ENCODE measurements at places on chromosomes 6 and 20.
A peak's percentile ranks its signal among the peaks of the same experiment; 100 is the strongest.

GRCh38 chr20:19172637-19173036 lies 39.8 kb upstream of the SLC24A3 start:
- H3K4me3 ChIP-seq: no peak overlapping the region
- no peaks in the 10 kb centered on the region for H3K36me3 ChIP-seq
- no peaks in the 10 kb centered on the region for H3K27me3 ChIP-seq
- H3K4me1 ChIP-seq: no peaks in the 10 kb centered on the region
- H3K27ac ChIP-seq: no peak overlapping the region

- no peaks in the 10 kb centered on the region for H3K36me3 ChIP-seq
- H3K27me3 ChIP-seq: no peaks in the 10 kb centered on the region
- no peak for DNase-seq
Observed at GRCh38 chr6:42314571-42315258, 97.1 kb upstream of the MRPS10 start.

DNA sequence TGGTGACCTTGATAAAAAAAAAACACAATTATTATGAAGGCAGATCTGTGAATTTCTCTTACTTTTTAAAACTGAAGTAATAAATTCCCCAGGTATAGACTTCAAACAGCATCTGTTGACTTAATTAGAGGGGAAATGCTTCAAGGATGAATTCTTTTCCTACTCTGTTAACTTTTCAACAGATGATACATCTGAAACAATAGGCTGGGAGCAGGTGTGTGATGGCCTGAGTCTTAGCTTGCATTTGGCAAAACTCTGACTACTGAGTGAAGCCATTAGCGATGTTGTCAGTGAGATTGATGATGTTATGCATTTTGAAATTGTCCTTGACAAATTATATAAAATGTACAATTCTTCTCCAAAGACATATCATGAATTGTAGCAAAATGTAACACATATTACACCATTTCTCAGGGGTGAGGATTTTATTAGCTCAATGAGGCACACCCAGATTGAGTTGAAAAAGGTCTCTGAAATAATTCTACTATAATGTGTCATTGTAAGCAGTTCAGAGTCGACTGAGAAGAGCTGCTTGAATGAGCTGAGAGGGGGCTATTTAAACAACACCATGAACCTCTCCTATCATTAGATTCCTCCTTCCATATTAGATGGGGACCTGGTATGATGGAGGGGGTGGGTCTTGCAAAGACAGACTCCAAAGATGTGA lies 39.6 kb upstream of the OGFRL1 start:
- H3K4me1 ChIP-seq: no peaks in the 10 kb centered on the region
- peak overlapping the region; percentile 46 for H3K27ac ChIP-seq
- DNase-seq: no peak
- H3K27me3 ChIP-seq: no peaks in the 10 kb centered on the region
- H3K36me3 ChIP-seq: peaks cover 2% of the 10 kb centered on the region

DNA sequence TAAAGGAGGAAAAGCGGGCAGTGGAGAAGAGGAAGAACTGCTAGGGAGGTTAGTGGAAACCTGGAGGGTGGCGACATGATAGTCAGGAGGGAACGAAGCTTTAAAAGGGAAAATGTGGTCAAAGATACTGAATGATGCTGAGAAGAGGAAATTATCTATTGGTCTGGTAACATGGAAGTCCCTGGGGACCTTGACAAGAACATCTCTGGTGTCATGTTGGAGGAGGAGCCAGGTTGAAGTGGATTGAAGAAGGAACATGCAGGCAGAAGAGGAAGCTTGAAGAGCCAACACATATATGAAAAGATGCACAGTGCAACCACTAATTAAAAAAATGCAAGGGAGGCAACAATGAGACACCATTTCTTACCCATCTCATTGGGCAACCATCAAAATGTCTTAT lies 251.9 kb upstream of the RNF24 start:
- H3K27ac ChIP-seq: no peak overlapping the region
- DNase-seq: no peak
- H3K27me3 ChIP-seq: no peaks in the 10 kb centered on the region
- no peaks in the 10 kb centered on the region for H3K36me3 ChIP-seq
- no peak overlapping the region for H3K4me3 ChIP-seq
- no peaks in the 10 kb centered on the region for H3K4me1 ChIP-seq

GRCh38 chr6:113731541-113731940 lies 125.6 kb upstream of the MARCKS start:
- no peaks in the 10 kb centered on the region for H3K36me3 ChIP-seq
- DNase-seq: no peak
- H3K4me1 ChIP-seq: no peaks in the 10 kb centered on the region

GRCh38 chr20:33653900-33654596 lies 8.1 kb upstream of the C20orf144 start:
- H3K27ac ChIP-seq: no peak overlapping the region
- DNase-seq: peak; percentile 64
- H3K27me3 ChIP-seq: no peaks in the 10 kb centered on the region

GRCh38 chr6:80179695-80180094 lies 73.2 kb downstream of the BCKDHB start:
- DNase-seq: no peak
- H3K36me3 ChIP-seq: peaks cover 2% of the 10 kb centered on the region
- H3K27me3 ChIP-seq: no peaks in the 10 kb centered on the region

DNA sequence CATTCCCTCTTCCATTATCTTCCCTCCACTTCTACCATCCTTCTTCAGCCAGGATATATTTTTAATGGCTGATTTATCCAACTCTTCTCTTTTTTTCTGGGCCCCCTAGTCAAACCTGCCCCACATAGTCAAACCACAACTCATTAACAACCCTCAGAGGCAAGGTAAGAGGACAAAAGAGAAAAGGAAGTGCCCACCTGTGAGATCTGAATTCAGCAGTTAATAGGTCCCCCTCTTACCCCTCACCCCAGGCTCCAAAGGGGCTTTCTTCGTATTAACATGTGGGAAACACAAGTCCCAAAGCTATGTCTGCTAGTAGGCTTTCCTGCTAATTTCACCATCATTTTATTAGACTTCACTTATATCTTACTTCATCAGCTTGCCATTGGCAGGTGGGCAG lies 44.1 kb upstream of the TSPYL1 start:
- no peaks in the 10 kb centered on the region for H3K4me1 ChIP-seq
- no peaks in the 10 kb centered on the region for H3K27me3 ChIP-seq
- H3K27ac ChIP-seq: no peak overlapping the region
- no peak overlapping the region for H3K4me3 ChIP-seq

GRCh38 chr6:33812669-33813068 lies 8.9 kb upstream of the MLN start:
- no peak overlapping the region for H3K27ac ChIP-seq
- no peaks in the 10 kb centered on the region for H3K36me3 ChIP-seq
- no peaks in the 10 kb centered on the region for H3K27me3 ChIP-seq
- H3K4me3 ChIP-seq: no peak overlapping the region
- peak; percentile 78 for DNase-seq
- H3K4me1 ChIP-seq: no peaks in the 10 kb centered on the region

GRCh38 chr20:39524371-39524911 lies 562.3 kb downstream of the DHX35 start:
- H3K36me3 ChIP-seq: no peaks in the 10 kb centered on the region
- H3K4me1 ChIP-seq: no peaks in the 10 kb centered on the region
- DNase-seq: no peak

DNA sequence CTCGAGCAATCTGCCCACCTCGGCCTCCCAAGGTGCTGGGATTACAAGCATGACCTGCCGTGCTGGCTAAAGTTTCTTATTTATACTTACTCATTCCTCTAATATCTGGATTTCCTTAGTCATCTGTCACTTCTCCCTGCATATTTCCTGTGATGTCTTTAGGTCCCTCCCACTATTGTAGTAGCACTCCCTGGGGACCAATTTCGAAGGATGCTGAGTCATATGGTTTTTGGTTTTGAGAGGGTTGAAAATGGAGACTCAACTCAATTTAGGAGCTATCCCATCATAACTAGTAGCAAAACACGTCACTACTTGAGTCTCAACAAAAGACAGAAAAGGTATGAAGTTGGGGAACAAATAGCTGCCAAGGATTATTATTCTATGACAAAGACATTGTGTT lies 20.2 kb downstream of the MCUR1 start:
- no peak overlapping the region for H3K4me3 ChIP-seq
- no peak overlapping the region for H3K27ac ChIP-seq
- DNase-seq: no peak

DNA sequence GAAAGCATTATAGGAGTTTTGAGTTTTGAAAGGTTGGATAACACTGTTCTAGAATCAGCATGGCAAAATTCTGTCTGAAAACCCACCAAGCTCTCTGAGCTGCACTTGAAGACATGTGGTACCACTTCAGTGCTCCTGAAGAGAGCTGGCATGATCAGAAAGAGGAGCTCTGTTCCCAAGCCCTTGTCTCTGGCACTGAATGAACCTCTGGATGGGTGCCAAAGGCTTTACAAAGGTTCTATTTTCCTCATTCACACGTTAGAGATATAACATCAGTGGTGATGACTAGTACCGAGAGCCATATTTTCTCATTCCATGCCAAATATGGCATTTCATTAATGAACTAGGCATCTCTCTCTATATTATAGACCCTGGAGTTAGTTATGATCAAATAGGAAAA lies 301.8 kb upstream of the ID4 start:
- no peak overlapping the region for H3K4me3 ChIP-seq
- no peak for DNase-seq
- no peaks in the 10 kb centered on the region for H3K4me1 ChIP-seq
- no peaks in the 10 kb centered on the region for H3K27me3 ChIP-seq
- no peaks in the 10 kb centered on the region for H3K36me3 ChIP-seq

- H3K27ac ChIP-seq: no peak overlapping the region
- H3K36me3 ChIP-seq: no peaks in the 10 kb centered on the region
- H3K4me3 ChIP-seq: no peak overlapping the region
- H3K4me1 ChIP-seq: no peaks in the 10 kb centered on the region
- no peak for DNase-seq
Observed at GRCh38 chr20:42734660-42735368, 454.9 kb downstream of the PTPRT start.

DNA sequence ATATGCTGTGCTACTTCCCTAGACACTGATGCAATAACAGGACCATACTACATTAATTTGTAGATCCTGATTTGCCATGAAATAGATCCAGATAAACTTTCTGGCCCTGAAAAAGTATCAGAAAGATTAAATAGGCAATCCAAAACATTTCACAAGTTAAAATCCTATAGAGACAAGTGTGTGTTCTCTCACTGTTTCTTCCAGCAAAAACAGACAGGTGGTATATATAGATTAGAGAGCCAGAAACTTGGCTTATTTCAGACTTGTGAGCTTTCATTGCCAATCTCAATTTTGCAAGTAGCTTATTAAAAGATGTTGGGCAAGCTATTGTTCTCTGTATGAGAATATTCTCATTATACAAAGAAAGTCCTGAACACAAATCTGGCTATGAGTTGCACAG lies 289.1 kb upstream of the MANEA start:
- no peak overlapping the region for H3K27ac ChIP-seq
- no peak for DNase-seq
- no peaks in the 10 kb centered on the region for H3K27me3 ChIP-seq
- no peak overlapping the region for H3K4me3 ChIP-seq
- peaks cover 1% of the 10 kb centered on the region for H3K4me1 ChIP-seq
- no peaks in the 10 kb centered on the region for H3K36me3 ChIP-seq

DNA sequence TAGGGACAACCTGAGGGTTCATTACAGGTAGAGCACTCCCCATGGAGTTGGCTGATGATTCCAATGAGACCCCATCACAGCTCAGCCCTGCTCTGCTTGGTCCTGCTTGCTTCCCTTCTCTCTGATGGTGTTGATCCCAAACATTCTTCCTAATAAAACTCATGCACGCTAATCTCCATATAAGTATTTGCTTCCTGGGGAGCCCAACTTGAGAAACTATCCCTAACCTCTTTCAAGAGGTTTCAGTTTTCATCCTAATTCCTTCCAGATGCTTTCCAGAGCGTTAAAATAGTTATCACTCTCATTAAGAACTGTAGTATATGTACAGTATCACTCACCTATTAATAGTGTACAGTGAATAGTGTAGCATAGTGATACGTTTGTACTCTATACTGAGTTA lies 68.1 kb downstream of the EPHA7 start:
- H3K27me3 ChIP-seq: no peaks in the 10 kb centered on the region
- no peak overlapping the region for H3K27ac ChIP-seq
- DNase-seq: no peak
- H3K36me3 ChIP-seq: no peaks in the 10 kb centered on the region
- H3K4me1 ChIP-seq: no peaks in the 10 kb centered on the region

DNA sequence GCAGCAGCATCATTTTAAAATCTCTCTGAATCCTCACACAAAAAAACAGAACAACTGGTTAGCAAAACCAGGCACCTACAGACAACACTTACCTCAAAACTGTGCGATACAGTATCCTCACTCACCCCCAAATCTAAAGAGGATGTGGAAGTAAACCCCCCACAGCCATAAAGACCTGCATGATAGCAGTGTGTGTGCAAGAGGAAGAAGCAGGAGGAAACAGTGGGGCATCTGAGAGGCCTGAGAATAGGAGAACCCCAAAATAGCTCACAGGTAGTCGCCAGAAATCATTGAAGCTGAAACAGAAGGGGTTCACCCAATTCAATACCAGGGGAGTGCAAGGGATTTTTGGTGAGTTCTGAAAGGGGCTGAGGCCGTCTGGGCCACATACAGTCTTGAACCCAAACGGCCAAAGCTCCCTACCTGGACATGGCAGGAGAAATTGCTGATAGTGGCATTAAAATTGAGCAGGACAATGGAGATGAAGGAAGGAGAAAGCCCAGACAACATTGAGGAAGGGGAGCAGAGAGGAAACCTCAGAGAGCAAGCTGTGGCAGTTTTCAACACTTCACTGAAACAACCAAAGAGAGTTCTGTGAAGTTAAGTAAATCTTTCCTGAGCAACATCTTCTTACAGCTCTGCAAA lies 129.7 kb downstream of the FIG4 start:
- H3K4me1 ChIP-seq: no peaks in the 10 kb centered on the region
- no peak for DNase-seq
- H3K4me3 ChIP-seq: no peak overlapping the region
- no peak overlapping the region for H3K27ac ChIP-seq
- no peaks in the 10 kb centered on the region for H3K36me3 ChIP-seq

DNA sequence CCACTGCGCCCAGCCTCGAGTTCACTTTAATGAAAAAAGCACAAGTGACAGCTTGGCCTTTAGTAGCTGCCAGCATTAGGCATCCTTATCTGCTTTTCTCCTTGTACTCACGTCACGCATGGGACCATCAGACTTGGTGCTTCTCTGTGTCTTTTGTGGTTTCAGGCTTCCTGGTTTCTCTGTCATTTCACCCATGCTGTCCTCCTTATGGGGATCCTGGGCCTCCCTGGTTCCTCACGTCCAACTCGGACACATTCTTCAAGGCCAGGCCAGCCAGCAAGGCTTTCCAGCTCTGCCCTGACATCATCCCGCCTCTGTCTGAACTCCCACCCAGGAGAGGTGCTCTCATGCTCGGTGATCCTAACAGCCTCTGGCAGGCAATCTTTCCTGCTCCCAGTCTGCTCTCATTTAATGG lies 83.2 kb downstream of the TIAM2 start:
- no peak overlapping the region for H3K27ac ChIP-seq
- H3K4me3 ChIP-seq: no peak overlapping the region
- no peak for DNase-seq
- H3K36me3 ChIP-seq: no peaks in the 10 kb centered on the region

DNA sequence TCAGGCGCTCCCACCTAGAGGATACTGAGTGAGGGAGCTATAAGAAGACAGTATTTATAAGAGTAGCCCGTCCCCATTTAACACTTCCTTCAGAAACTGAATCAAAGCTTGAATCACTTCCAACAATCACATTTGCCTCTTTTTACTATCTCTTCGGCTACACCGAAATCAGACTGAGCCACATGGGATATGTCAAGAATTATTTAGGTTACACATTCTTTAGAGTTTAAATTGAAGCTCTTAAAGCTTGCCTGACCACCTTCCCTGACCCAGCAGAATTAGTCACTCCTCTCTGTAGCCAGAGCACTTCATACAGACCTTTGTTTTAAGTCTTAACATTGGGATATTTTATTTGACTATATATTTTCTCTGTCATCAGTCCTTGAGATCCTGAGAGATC lies 163.7 kb downstream of the MAFB start:
- H3K27ac ChIP-seq: no peak overlapping the region
- no peaks in the 10 kb centered on the region for H3K27me3 ChIP-seq
- no peak for DNase-seq
